ENCODE measurements at places on chromosomes 11 and 22.
A peak's percentile ranks its signal among the peaks of the same experiment; 100 is the strongest.

- no peak for DNase-seq
Observed at GRCh38 chr22:42912059-42912458, 55.0 kb upstream of the ARFGAP3 start.

DNA sequence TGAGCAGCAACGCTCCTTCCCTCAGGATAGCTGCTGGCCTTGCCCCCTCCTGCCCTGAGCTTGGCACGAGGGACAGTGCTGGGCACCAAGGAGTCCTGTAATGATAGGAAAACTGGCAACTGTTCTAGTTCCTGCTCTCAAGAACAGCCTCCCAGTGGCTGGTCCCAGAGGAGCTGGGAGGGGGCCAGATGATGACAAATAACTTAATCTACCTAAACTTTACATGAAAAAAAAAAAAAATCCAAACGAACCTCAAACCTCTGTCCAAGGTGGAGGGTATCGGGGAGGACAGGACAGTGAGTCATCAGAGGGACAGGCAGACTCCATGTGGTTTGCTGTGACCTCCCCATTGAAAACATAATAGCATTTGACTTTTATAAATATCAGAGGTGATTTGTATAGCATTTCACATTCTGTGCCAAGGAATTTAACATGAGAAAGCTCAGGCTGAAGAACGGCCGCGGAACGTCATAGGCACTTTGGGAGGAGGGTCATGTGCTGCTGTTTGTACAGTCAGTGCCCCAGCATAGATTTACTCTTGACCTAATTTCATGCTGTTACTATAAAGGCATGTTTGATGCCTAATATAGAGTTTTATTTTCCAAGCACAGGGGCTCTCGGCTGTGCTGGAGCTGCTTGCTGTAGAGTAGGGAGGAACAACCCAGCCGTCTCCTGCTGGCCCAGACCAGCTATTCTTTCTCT lies 98.2 kb upstream of the NNMT start:
- DNase-seq, result no peak

- no peak for DNase-seq
Observed at GRCh38 chr22:25747245-25747944, 5.4 kb downstream of the MYO18B start.

DNA sequence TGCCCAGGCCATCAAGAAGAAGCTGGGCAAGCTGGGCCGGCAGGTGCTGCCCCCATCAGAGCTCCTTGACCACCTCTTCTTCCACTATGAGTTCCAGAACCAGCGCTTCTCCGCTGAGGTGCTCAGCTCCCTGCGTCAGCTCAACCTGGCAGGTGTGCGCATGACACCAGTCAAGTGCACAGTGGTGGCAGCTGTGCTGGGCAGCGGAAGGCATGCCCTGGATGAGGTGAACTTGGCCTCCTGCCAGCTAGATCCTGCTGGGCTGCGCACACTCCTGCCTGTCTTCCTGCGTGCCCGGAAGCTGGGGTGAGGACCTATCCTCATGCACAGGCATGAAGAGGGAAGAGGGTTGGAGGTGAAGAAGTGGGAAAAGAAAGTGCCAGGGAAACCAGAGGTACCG lies 5.3 kb upstream of the NHERF4 start:
- DNase-seq, result no peak

DNA sequence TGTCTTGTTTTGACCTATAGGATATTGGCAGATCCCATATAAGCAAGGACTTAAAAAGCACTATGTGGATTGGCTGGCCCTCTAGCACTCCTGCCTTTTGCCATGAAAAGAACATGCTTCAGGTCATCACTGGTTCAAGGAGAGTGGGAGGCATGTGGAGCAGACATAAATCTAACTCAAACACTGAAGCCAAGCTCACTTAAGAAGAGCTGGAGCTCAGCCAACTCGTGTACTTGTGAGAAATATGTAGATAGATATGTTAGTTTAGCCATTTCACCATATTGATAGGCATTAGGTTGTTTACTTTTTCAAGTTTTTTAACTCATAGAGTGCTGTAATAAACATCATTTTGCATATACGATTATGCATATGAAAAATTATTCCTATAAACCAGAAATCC lies 19.9 kb upstream of the BBOX1 start:
- DNase-seq, result no peak

DNA sequence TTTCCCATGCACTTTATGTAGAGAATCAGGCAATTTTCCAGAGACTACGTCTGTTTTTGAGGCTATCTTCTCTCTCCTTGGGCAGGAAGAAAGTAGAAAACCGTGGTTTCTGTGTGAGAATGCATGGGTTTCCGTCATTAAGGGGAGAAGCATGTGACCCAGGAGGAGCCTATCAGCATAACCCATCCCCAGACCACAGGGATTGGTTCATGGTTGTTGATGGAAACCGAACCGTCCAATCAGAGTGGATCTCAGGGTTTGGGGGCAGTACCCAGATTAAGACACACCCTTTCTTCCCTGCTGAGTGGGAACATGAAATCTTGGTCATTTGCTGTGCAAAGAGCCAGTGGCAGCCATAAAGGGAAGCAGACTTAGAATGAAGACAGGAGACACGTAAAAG lies 517.8 kb downstream of the MN1 start:
- DNase-seq, result no peak

- DNase-seq, result peak; percentile 23
Observed at GRCh38 chr22:22576244-22576988, 17.4 kb upstream of the PRAME start.

GRCh38 chr22:30048681-30049080 lies 31.6 kb upstream of the HORMAD2 start:
- DNase-seq, result no peak

GRCh38 chr11:44083906-44084305 lies 11.6 kb upstream of the EXT2 start:
- no peak for DNase-seq

- no peak for DNase-seq
Observed at GRCh38 chr11:62018981-62019664, 51.7 kb upstream of the FTH1 start.

GRCh38 chr11:17407575-17407974 lies 19.1 kb upstream of the KCNJ11 start:
- no peak for DNase-seq

- DNase-seq, result no peak
Observed at GRCh38 chr11:93653080-93653479, 8.4 kb upstream of the CEP295 start.

- no peak for DNase-seq
Observed at GRCh38 chr11:102147015-102147414, 36.8 kb downstream of the YAP1 start.

- DNase-seq, result no peak
Observed at GRCh38 chr11:37811349-37811748, 1213.3 kb upstream of the RAG2 start.

- no peak for DNase-seq
Observed at GRCh38 chr22:47177334-47177815, 414.9 kb downstream of the TBC1D22A start.

GRCh38 chr11:122156940-122157382 lies 40.9 kb upstream of the BLID start:
- no peak for DNase-seq

GRCh38 chr11:59380263-59381059 lies 21.8 kb downstream of the OR5AN1 start:
- no peak for DNase-seq

DNA sequence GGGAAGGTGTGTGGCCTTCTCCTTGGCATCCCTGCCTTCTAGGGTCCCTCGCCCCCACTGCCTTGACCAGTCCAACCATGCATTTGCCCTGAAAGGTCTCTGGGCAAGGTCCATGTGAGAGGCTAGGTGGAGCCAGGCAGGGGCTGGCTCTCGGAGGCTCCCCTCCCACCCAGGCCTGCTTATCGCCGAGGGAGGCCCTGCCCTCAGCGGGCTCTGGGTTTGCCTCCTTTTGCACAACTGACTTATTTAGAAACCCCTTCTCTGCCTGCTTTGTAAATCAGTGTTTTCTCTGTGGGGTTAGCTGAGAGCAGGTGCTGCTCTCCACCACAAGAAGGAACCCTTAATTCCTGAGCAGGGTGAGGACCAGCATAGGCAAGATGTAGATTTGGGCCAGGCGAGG lies 47.7 kb downstream of the CD82 start:
- DNase-seq, result no peak

DNA sequence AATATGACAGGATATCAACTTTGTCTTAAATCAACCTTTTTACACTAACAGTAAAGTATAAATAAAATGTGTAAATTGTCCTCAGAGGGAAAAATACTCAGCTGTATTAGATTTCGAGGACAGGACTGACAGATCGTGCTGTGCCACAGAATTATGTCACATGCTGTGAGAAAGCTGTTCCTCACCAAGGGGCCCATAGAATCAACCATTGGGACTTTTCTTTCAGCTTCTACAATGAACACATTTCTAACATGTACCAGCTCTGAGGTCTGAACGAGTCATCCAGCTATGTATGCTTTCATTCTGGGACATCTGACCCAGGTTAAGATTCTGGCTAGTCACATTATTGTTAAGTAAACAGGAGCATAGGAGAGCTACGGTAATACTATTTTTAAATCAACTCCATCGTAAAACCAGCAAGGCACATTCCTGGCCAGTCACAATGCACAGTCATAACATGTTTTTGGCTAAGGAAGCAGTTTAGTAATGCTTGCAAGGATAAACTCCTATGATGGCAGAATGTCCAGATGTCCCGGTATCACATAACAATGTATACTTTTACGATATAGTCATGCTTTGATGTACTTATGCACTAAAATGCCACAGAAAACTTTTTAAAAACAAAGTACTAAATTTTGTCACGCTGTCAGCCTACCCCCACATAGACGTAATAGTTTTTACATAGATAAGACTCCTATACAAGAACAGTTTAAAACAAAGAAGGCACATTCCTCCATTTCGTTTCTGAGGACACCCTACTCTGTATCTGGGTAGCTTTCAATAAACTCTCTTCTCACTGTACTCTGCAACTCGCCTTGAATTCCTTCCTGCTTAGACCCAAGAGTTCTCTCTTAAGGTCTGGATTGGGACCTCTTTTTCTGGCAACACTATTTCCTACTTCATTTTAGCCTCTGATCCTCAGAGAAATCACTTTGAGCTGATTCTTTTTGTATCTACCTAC lies 27.4 kb downstream of the ZNF214 start:
- DNase-seq, result no peak

GRCh38 chr11:77201991-77202841 lies 74.2 kb downstream of the MYO7A start:
- DNase-seq, result no peak

DNA sequence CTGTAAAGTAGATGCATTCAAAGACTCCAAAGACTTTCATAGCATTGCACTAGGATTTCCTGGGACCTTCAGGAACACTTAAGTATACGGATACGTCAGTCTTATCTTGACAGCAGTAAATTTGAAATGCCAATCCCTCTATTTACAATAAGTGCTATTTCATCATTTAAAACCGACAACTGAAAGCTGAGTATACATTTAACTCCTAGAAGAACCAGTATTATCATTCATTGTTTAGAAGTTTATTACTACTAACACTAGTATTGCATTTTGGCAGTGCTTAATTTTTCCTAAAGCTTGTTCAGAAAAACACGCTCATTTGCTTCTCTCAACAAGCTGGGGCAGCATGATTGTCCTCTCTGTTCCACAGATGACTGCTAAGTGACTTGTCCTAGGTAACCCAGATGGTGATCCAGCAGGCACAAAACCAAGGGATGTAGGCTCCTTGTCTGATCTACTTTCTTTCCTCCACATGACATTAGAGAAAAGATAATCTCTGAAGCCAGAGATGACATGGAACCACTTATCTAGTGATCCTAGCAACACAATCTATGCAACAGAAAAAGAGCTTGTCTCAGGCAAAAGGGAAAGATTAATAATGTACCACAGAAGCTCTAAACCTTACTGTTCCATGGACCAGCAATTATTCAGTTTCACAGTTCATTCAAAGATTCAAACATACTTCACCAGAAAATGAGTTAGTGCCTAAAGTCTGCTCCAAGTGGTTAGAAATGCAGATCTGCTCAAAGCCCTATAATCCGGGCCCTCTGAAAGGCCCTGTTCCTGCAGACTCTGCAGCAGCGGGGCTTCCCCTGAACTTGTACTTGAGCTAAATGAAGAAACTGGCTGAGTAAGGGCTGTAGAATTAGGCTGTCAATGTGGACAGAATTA lies 5.2 kb downstream of the MAML2 start:
- DNase-seq, result no peak

GRCh38 chr11:103433386-103434072 lies 324.3 kb downstream of the DYNC2H1 start:
- peak; percentile 34 for DNase-seq

GRCh38 chr11:18772211-18772610 lies 19.4 kb downstream of the PTPN5 start:
- no peak for DNase-seq

GRCh38 chr11:16347928-16348685 lies 8.2 kb downstream of the SOX6 start:
- no peak for DNase-seq

GRCh38 chr11:9017773-9018172 lies 14.0 kb upstream of the NRIP3 start:
- DNase-seq, result no peak

DNA sequence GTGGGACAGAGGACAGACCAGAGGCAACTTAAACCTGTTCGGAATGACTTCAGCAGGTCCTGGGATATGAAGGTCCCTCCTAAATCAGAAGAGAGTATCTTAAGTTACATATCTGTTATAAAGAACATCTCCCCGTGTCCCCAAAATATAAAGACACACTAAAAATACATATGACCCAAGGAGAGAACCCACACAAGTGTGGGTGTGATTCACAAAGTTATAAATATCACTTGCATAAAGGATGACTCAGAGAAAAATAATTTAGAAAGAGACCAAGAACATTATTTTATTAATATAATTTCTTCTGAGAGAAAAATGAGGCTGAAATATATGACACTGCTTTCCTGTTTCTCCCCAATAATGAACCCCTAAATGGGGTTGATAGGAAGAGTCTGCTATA lies 14.2 kb downstream of the OR5B21 start:
- no peak for DNase-seq

DNA sequence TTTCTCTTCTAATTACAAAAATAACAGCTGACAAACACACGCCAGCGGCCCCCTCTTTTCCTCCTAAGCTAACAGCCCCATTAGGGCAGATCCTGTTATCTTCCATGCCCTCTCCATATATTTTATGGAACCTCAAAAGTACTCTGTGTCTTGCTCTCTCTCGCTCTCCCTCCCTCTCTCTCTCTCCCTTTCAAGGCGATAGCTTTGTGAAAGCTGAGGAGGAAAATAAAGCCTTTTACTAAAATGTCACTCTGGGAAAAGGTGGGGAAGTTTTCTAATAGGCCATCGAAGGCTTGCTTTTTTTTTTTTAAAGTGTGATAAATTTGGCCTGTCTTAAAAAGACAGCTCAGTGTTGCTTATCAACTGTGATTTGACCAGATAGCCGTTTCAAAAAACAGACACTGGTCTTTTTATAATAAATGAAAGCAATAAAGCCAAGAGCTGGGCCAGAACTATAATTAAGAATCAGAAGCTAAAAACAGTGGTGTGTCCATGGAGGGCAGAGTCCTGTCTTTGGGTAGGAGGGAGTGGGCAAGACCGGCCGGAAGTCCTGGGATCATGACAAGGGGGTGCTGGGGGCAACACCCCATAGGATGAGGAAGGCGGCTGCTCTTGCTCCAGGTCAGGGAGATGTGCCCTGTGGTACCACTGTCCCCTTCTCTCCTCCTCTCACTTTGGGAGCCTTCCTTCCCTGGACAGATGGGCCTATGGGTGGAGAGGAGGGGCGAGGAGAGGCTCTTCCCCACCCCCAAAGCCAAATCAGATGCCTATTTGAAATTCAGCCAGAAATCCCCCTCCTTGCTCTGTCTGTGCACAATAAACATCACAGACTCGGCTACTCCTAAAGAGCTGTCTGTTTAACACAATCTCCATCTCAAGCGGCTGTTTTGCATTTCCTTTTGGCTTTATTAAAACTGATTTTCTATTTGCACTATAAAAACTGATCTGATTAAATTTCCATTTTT lies 267.2 kb downstream of the BUD13 start:
- DNase-seq, result no peak

GRCh38 chr11:122863704-122864326 lies 18.7 kb upstream of the JHY start:
- peak; percentile 48 for DNase-seq
